CD4-positive, alpha-beta T cell treated with Interleukin-1 beta for 1 hour (primary cell): ENCODE measurements at places on chromosomes 2 and 18.

GRCh38 chr2:241511091-241511741, 2.8 kb upstream of the STK25 start:
- no peak for DNase-seq

DNA sequence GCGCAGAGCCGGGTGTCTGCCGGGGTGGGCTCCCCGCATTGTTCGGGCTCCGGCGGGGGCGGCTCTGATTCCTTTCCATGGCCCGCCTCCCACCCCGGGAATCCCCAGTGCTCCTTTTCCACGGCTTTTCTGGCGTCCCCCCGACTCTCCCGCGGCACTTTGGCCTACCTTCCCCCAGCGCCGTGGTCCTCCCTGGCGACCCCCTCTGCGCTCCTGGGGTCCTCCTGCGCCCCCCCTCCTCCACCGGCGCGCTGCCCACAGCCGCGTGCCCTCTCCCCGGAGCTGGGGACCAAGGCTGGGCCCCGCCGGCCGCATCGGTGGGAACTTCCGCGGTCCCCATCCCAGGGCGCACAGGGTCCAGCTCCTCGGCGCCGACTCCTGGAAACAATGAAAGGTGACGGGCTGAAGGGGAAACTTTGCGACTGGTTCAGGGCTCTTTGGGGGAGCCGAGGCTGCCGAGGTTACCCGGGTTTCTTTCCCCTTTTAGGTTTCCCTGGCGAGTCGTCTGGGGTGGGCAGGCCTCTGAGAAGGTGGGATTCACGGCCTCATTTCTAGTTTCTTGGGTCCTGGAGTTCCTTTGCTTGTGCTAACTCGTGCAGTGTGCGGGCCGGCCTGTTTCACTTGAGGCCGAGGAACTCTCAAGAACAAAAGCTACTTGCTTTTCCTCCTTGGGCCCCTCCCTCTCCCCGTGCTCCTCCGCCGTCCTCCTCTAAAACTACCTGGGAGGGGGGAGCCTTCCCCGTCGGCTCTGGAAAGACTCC, 2.2 kb downstream of the TGIF1 start:
- DNase-seq = peak; percentile 31

GRCh38 chr18:10410472-10411308, 43.7 kb upstream of the APCDD1 start:
- DNase-seq = no peak

DNA sequence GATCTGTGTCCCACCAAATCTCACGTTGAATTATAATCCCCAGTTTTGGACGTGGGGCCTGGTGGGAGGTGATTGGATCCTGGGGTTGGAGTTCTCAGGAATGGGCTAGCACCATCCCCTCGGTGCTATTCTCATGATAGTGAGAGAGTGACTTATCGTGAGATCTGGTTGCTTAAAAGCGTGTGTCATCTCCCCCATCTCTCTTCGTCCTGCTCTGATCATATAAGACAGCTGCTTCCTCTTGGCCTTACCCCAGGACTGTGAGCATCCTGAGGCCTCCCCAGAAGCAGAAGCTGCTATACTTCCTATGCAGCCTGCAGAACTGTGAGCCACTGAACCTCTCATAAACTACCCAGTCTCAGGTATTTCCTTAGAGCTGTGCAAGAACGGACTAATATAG, 163.7 kb upstream of the NDUFV2 start:
- DNase-seq = no peak

GRCh38 chr2:156396126-156396525, 40.1 kb upstream of the GPD2 start:
- DNase-seq = no peak

DNA sequence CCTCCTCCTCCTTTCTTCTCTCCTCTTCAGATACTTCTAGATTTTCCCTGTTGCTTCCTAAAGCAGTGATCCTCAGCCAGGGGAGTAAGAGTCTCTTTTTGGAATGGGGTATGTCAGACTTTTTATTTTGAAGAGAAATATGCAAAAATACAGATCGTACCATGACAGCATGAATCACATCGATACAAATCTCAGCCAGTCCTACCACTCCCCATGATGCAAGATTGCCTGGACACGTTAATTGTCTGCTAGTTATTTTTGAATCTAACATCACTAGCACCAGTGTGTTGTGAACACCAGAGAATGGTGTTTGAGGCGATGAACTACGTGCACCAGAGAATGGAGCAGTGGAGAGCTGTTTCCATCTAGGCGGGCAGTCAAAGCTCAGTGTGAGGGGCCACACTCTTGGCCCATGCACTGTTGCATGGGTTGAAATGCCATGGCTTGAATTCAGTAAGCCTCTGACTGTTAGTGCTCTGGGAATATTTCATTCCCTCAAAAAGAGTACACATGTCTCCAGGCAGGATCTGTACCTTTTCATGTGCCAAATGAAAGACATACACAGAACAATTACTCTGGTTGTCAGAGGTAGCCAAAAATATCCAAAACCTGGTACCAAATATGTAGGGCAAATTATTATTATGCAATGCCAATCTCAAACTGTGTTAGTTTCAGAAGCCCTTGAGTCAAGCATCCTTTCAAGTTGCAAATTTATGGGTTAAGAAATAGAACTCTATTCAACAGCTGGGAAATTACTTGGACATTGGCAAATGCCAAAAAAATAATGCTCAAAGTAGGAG, 46.3 kb upstream of the RALBP1 start:
- DNase-seq = no peak

- DNase-seq = no peak
Measured at GRCh38 chr2:43155851-43156411, 70.5 kb downstream of the ZFP36L2 start.

GRCh38 chr2:190267302-190267701, 52.3 kb downstream of the HIBCH start:
- DNase-seq = no peak

GRCh38 chr2:182824767-182825158, 41.7 kb downstream of the FRZB start:
- DNase-seq = no peak

DNA sequence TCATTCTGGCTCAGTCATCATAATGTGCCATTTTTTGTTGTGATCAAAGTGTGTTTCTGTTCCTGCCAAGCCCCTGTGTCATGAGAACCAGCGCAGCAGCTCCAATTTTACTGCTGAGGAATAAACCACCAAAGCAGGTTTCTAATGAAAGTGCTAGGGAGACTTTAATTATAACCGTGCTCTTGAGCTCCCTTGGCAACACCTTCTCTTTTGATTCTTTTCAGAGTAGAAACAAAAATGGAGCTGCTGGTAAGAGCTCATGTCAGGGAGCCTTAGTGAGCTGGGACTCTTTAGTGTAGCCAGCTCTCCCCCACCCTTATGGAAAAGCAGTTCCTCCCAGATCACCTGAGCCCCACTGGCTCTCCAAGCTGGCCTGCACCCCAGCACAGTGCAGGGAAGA, 74.3 kb downstream of the LYPD1 start:
- DNase-seq = no peak

- DNase-seq = no peak
Measured at GRCh38 chr2:105338020-105338385, 663 bp downstream of the C2orf49 start.

GRCh38 chr2:233817361-233817911, 36.9 kb downstream of the HJURP start:
- no peak for DNase-seq

- DNase-seq = no peak
Measured at GRCh38 chr2:197577446-197577845, 61.6 kb downstream of the MOB4 start.

DNA sequence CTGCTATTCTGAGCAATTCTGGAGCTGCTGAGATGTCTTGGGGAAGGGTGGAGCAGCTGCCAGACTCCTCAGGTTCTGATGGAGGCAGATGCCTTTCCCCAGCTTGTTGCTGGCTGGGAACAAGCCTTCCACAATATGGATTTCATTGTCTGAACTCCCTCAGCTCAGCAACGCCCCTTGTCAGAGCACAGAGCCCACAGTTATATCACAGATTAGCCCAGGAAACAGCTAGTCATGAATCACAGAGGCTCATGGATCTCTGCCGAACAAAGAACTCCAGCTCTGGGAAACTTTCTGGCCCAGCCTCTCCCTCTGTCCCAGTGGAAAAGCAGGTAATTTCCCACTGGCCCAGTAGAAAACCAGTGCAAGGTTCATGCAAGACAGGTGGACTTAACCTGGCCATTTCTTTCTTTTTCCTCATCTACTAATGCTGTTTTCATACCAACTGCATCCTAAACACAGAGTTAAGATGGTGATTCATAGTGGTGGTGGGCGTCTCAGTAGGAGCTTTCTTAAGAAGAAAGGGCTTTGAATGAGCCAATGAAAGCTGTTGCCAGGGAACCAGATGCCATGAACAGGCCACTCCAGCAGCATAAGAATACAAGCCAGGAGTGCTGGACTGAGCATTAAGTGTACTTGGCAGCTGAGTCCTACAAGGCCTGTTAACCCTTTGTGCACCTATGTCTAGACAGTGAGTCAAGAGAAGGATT, 8.7 kb upstream of the KIAA2012 start:
- DNase-seq = no peak

DNA sequence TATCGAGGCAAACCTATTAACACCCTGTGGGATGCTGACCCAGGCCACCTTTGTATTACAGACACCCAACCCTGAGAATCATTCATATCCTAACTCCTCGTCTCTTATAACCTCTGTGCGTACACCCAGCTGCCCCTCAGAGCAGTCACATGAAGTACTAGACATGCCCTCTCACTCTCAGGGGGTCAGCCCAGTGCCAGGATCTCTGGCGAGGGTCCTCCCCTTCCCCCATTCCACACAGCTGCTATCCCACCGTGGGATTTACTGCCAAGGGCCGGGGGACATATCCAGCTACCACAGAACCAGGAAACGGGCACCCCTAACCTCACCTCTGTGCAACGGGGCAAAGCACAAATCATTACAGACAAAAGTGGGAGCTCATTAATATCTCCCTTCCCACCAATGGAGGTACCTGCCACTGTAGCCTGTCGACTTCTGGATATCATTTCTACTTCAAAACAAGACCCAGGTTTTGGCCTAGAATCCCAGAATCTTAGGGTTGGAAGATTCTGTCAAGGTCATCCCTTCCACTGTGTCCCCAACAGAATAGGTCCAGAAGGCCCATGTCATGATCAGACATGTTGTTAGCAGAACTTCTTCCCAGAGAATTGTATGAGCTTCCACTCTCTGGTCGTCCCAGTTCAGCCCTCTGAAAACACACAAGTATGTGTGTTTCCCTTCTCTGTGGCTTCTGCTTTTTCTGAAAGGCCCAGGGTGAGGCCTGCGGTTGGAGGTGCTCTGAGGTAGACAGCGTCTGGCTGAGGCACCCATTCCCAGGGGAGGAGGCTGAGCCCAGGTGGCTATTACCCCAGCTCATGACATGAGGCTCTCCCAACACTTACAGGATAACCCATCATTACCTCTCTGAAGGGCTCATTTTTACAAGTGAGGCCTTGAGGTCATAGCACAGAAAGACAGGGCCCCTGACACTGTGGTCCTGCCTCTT, 1.7 kb downstream of the TMBIM1 start:
- DNase-seq = peak; percentile 70

GRCh38 chr2:42613281-42614064, 45.0 kb downstream of the MTA3 start:
- DNase-seq = no peak

GRCh38 chr18:43303376-43303775, 26.1 kb upstream of the SYT4 start:
- no peak for DNase-seq

- DNase-seq = no peak
Measured at GRCh38 chr2:79162132-79162531, 2.6 kb upstream of the REG3A start.

DNA sequence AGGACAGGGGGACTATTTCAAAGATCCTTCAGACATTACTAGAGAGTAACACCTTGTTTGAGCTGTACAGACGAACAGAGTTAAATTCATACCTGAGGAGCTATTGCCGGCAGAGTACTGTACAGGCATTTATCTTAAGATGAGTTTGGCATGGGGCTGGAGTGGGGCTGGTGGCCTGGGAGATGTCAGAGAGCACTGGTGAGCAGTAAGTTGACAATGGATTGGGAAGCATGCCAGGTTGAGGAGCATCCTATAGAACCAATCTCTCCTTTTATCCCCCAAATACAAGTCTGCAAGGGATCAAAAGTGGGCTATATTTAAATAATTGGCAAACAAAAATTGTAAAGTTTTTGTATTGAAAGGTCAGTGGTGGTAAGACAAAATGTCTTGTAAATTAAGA, 58.6 kb downstream of the ADCYAP1 start:
- no peak for DNase-seq

DNA sequence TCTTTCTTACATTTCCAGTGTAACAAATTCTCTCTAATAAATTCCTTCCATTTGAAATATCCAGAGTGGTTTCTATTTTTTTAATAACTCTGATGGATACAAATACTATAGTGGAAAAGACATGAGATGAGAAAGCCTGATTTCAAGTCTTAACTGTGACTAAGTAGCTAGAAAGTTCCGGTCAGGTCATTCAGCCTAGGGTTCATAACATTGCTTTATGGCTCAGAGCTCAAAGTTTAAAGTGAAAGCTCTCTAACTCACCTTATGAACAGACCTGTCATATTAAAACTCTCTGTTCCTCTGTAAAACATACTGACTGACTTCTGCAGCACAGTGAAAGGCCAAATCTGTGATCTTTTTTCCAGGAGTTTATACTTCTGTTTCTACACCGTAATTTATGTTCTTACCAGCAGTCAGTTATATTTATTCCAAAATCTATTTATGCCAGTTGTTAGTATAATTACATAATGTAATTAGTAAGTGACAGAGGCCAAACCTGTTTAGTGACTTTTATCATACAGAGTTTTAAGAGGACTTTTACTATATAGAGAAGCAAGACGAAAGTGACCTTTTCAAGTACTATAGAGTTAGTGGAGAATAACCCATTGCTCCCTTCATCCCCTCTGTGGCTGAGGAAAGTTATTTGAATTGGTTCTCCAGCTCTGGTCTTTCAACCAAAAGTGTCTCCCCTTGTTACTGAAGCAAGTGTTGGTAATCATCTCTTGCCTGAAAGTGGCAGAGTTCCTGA, 118.8 kb upstream of the PDE1A start:
- DNase-seq = no peak

DNA sequence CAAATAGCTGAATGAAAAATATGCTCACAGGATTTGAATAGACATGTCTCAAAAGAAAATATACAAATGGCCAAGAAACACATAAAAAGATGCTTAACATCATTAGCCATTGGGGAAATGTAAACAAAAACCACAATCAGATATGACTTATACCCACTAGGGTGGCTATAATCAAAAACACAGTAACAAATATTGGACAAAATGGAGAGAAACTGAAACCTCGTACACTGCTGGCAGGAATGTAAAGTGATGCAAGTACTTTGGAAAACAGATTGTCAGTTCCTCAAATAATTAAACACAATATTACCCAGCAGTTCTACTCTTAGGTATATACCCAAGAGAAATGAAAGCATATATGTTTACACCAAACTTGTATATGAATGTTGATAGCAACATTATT, 213.0 kb downstream of the PHLPP1 start:
- DNase-seq = no peak
